ENCODE measurements at places on chromosomes 2 and 18. TPM values are rescaled to one million over a fixed set of nuclear protein-coding genes. Genes with fewer than 3 reads are reported as not detected.

DNA sequence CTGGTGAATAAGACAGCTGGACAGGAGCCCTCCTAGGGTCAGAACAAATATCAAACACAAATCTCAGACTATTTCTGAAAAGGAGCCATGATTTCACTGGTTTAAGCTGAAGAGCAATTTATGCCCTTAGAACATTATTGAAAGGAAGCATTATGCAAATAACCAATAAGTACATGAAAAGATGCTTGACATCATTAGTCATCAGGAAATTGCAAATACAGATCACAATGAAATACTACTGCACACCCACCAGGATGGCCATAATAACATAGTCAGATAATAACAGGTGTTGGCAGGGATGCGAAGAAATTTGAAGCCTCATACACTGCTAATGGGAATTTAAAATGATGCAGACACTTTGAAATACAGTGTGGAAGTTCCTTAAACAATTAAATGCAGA lies 176.4 kb upstream of the RAB6C start:
- peaks cover 38% of the 10 kb centered on the region for H3K4me1 ChIP-seq
- no peak overlapping the region for H3K4me3 ChIP-seq
- no peak overlapping the region for H3K27ac ChIP-seq
- H3K36me3 ChIP-seq: no peaks in the 10 kb centered on the region
- no peak for DNase-seq

DNA sequence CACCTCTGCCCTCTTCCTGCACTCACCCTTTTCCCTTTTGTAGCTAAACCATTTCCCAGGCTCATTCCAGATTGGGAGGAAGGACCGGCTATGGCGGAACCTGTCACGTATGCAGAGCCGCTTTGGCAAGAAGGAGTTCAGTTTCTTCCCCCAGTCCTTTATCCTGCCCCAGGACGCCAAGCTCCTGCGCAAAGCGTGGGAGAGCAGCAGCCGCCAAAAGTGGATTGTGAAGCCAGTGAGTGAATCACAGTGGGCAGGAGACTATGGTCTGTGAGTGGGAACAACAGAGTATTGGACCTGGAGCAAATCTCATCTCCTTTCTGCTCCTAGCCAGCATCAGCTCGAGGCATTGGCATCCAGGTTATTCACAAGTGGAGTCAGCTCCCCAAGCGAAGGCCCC lies 35.0 kb upstream of the CYP27A1 start:
- DNase-seq: no peak
- no peak overlapping the region for H3K27ac ChIP-seq

DNA sequence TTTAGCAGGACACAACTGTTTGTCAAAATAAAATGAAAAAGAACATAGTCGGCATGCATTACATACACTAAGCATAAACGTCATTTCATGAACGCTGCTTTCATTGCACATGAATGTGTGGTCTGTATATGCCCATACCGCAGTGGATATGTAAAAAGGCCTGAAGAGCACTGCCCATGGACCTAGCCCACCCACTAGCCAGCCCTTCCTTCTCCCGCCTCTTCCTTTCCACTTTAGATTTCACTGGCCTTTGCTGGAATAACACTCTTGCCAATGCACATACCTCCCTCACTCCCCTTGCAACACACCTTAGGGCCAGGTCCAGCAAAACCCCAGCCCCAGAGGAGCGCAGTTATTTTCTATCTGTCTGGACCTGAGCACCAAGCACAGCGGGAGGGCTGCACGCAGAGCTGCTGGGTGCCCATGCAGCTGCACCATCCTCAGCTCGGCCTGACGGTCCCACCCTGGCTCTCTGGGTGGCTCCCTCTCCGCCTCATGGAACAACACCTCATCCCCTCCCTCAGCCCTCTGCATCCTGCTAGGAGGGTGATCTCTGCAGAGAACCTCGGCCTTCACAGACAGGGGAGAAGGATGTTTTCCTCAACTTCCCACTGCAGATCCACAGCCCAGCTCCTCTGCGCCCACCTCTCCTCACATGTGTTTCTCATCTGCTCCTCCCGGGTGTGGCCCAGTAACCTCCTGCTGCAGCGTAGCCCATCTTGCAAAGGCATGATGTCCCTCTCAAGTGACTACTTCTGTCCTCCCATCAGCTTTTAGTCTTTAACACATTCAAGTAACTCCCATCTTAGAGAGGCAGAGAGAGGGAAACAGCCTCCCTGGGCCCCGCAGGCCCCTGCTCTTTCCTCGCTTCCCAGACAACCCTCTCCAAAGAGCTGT lies 72.7 kb downstream of the FBXO15 start:
- no peak overlapping the region for H3K27ac ChIP-seq
- H3K27me3 ChIP-seq: peaks cover 3% of the 10 kb centered on the region
- no peaks in the 10 kb centered on the region for H3K36me3 ChIP-seq

DNA sequence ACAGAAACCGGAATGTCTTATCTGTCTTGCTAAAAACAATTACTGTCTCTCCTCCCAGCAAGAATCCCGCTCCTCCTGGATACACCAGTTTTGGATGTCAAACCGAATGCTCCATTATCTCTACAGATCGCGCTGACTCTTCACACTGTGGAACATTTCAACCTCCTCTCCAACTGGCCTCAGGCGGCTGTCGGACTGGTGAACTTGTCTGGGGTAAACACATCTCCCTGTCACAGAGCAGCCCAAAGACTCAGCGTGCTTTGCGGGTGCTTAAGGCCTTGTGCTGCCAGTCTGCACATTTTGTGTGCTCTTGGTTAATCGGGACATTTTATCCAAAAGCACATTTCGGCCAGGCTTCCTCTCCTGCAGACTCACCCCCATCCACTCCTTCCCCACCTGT lies 173.1 kb downstream of the ICOS start:
- H3K27me3 ChIP-seq: peaks cover 4% of the 10 kb centered on the region
- H3K27ac ChIP-seq: no peak overlapping the region
- DNase-seq: no peak
- peaks cover 4% of the 10 kb centered on the region for H3K4me1 ChIP-seq

The KCNG2 gene
- total RNA-seq: 1.6 TPM

The NAPG gene
- 69.7 TPM for total RNA-seq

The RGPD3 gene
- total RNA-seq: 0.27 TPM

The CCDC148 gene
- 1.8 TPM for total RNA-seq

- DNase-seq: peak; percentile 38
- peaks cover 2% of the 10 kb centered on the region for H3K27me3 ChIP-seq
- H3K4me1 ChIP-seq: peaks cover 17% of the 10 kb centered on the region
- peaks cover 6% of the 10 kb centered on the region for H3K36me3 ChIP-seq
Measured at GRCh38 chr2:191512216-191512835, 165.6 kb upstream of the NABP1 start.

The CKAP2L gene
- 3.3 TPM for total RNA-seq

The NYAP2 gene
- total RNA-seq: 0.32 TPM

- no peaks in the 10 kb centered on the region for H3K36me3 ChIP-seq
- peaks cover 5% of the 10 kb centered on the region for H3K27me3 ChIP-seq
- peak overlapping the region; percentile 63 for H3K4me3 ChIP-seq
Measured at GRCh38 chr2:76194031-76194775, 483.5 kb upstream of the GCFC2 start.

The PAX3 gene
- total RNA-seq: 31.2 TPM

DNA sequence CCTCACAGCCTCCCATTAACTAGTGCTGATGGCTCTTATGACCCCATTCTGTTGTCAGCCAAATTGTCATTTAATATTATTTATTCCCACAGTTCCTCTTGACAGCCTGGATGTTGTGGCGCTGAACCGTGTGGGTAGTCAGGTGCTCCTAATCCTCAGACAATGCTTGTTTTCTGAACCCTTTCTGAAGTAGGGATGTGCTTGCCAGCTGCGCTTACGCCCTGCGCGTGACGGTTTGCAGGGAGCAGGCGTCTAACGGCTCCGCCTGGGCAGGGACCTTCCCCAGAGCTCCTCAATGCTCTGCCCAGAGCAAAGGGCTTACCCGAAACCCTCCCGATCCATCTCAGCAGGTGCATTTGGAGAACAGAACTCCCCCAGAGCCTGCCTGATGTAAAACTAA lies 358.2 kb upstream of the MYT1L start:
- no peak overlapping the region for H3K4me3 ChIP-seq
- peaks cover 8% of the 10 kb centered on the region for H3K4me1 ChIP-seq
- no peak overlapping the region for H3K27ac ChIP-seq
- DNase-seq: no peak
- peaks cover 2% of the 10 kb centered on the region for H3K27me3 ChIP-seq

DNA sequence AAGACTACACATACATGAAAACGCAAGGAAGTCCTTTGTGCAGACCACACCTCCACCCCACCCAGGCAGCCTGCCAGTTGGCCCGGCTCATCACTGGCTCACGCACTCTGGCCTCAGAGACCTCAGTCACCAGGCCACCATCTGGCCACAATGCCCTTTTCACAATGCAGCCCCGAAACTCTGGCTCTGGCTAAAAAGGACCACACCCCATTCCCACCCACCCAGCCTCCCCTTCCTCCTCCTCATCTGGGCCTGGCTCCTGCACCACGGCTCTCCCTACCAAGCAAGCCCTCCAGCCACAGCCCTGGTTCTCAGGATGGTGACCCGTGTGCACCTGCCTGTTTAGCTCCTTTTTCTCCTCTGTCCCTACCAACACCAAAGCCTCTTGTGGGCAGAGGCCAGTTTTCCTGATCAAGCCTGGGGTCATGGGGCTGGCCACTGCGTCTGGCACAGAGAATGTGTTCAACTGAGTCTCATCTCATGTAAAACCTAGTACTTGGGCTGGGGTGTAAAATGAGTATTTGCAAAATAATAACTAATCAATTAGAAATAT lies 7.4 kb downstream of the HDAC4 start:
- H3K4me3 ChIP-seq: peak overlapping the region; percentile 64
- peaks cover 6% of the 10 kb centered on the region for H3K27me3 ChIP-seq

The PDE11A gene
- total RNA-seq: 0.27 TPM

GRCh38 chr2:6602471-6602870 lies 263.2 kb downstream of the CMPK2 start:
- peaks cover 8% of the 10 kb centered on the region for H3K36me3 ChIP-seq
- no peak overlapping the region for H3K4me3 ChIP-seq
- no peaks in the 10 kb centered on the region for H3K27me3 ChIP-seq
- peaks cover 5% of the 10 kb centered on the region for H3K4me1 ChIP-seq
- DNase-seq: no peak
